ENCODE measurements at places on chromosomes 3 and 15.

DNA sequence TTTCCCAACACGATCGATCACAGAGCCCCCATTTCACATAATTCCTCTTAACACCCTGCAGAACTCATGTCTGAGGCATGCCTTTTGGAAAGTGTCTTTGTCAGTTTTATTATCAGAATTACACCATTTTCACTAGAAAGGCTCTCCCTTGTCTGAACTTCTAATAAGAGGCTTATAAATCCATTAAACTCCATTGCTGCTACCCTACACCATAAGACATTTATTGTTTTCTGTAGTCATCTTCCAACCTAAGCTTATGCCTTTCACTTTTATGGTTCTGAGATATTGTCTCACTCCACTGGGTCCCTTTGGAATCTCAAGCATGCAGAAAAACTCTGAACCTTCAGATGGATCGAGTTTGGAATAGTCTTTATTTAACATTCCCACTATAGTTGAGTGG, 50.2 kb upstream of the TPM1 start:
- no peak for DNase-seq

GRCh38 chr15:25859838-25860645, 3.1 kb downstream of the ATP10A start:
- DNase-seq, result no peak

DNA sequence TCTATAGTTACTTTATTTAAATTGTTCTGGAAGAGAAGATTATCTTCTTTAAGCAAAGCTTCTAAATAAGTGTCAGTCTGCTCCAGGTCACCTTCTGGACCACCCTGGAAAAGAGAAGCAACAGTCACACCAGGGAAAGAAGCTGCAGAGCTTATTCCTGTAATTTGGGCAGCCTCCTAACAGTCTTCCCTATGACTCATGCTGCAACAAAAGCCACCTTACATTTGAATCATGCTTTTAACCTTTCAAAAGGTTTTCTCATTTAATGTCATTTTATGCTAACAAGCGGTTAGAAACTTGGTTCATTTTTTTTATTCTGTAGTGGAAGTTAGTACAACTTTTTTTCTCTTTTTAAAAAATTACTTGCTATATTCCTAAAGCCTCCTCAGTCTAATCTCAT, 5.3 kb upstream of the GUCA1C start:
- DNase-seq, result no peak

GRCh38 chr3:126290325-126290724, 66.9 kb downstream of the KLF15 start:
- DNase-seq, result no peak

DNA sequence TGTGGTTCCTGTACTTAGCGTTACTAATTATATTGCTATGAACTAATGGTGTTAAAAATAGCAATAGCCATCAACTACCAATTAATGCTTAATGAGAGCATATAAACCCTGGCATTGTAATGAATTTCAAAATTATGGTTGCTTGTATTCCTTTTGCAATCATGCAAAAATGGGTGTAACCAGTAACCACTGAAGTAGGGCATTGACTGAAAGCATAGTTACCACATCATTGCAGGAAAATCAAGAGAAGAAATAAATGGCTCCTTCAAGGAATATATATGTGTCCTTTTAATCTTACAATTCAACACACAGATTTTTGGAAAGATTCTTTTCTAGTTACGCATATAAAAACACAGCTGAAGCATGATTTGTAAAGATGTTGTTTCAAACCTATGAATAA, 328.3 kb upstream of the AGTR1 start:
- no peak for DNase-seq

GRCh38 chr3:45343947-45344346, 44.4 kb upstream of the LARS2 start:
- no peak for DNase-seq

DNA sequence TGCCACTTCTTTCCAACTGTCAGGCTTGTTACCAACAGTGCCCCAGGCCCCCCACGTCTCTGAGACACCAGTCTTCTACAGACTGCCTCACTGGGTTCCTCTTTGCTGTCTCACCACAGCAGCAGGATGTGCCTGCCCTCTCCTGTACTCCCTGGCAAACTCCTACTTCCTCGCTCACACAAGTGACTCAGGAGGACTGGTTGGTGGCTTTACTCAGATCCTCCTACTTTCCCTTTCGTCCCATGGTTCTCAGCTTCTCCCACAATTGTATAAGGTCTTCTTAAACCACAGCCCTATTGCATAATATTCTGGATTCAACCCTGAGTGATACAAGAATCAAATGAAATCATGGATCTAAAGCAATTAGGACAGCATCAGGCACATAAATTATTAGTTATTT, 246.6 kb upstream of the PROK2 start:
- DNase-seq, result no peak

DNA sequence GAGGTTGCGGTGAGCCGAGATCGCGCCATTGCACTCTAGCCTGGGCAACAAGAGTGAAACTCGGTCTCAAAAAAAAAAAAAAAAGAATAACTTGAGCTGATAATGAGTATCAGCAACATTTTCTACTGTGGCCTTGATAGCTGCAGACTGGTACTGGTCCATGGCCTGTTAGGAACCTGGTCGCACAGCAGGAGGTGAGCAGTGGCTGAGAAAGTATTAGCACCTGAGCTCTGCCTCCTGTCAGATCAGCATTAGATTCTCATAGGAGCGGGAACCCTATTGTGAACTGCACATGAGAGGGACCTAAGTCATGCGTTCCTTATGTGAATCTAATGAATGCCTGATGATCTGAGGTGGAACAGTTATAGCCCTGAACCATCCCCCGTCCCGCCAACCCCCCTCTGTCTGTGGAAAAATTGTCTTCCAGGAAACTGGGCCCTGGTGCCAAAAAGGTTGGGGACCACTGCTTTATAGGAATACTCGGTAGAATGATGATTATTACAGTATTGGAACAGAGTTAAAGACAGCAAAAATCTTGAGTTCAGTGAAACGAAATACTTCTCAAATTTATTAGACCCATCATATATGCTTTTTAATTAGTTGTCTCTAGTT, 126.0 kb downstream of the ZNF609 start:
- no peak for DNase-seq
